ENCODE measurements at places on chromosomes 3 and 15. TPM values are rescaled to one million over a fixed set of nuclear protein-coding genes. Genes with fewer than 3 reads are reported as not detected.

GALNT15 gene
- 5.0 TPM for polyA plus RNA-seq

PLSCR4 gene
- 28.4 TPM for polyA plus RNA-seq

LMAN1L gene
- polyA plus RNA-seq, result not detected

ISLR gene
- 33.7 TPM for polyA plus RNA-seq

DNA sequence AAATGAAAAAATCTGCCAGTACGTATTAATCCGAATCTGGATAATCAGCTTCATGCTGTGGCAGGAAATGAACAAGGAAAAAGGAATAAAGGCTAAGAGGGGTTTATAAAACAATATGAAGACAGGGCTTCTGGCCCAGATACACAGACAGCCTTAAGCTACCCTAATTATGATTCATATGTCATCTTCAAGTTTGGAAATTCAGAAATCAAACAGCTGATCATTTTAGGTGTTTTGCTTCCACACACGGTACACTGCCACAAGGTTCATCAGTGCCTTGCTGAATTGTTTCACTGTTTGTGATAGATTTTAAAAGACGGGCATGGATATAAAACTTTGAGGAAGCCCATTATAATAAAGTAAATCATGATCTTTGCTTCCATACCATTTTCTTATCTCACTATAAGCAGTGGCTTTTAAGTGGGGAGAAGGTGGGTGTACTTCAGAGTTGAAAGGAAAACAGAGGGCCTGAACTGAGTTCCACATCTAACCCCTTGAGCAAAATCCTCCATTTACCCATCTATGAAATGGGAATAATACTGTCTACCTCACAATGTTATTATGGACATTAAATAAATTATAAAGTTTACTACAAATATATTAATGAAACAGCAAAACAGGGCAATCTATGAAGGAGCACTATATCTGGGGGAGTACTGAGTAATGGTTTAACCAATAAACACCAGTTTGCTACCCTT is 15.7 kb downstream of the GTPBP8 start:
- DNase-seq, result no peak

GRCh38 chr3:71629711-71630110 is 46.2 kb upstream of the FOXP1 start:
- no peak for DNase-seq

GRCh38 chr15:48984811-48985352 is 21.2 kb upstream of the SHC4 start:
- no peak for DNase-seq

GRCh38 chr3:37135561-37135960 is 38.8 kb downstream of the LRRFIP2 start:
- DNase-seq, result no peak

DNA sequence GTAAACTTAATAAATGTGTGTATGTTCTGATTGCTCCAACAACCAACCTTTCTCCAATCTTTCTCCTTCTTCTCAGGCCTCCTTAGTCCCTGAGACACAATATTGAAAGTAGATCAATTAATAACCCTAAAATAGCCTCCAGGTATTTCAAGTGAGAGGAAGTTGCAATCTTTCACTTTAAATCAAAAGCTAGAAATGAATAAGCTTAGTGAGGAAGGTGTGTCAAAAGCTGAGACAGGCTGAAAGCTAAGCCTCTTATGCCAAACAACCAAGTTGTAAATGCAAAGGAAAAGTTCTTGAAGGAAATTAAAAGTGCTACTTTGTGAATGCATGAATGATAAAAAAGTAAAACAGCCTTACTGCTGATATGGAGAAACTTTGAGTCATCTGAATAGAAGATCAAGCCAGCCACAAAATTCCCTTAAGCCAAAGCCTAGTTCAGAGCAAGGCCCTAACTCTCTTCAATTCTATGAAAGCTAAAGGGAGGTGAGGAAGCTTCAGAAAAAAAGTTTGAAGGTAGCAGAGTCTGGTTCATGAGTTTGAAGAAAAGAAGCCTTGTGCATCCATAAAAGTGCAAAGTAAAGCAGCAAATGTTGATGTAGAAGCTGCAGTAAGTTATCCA is 38.6 kb downstream of the CCDC80 start:
- DNase-seq, result no peak

- DNase-seq, result no peak
Observed at GRCh38 chr3:118447339-118447738, 587.3 kb downstream of the IGSF11 start.

GRCh38 chr3:32082721-32083120 is 23.7 kb upstream of the GPD1L start:
- DNase-seq, result no peak

DNA sequence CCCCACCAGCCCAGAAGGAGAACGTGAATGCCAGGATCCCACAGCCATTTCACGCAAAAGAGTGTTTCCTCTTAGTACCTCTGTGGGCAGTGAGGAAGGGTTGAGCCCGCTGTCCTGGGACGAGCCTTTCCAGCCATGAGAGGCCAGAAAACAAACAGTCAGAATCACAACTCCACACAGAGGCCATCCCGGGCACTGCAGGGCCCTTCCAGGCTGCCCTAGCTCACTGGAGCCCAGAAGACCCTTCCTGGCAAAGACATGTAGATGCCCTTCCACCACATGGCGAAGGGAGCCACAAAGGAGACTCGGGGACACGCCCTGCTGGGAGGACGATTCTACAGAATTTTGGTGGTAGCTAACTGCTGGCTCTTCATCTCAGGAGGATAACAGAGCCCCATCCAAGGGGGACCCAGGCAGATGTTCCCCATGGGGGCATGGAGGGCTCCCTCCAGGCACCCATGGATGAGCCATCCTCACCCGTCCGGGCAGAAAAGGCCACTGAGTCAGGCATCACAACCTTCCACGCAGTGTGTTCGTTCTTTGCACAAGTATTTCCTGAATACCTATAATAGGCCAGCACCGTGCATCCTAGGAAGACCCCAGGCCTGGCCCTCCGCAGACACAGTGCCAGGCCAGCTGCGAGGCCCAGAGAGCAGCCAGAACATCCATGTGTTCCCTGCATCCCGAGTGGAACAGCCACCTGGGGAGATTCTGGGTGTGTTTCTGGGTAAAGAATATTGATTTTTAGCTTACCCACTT is 47.2 kb downstream of the SLC12A8 start:
- no peak for DNase-seq

- no peak for DNase-seq
Observed at GRCh38 chr3:69388241-69388640, 2.4 kb upstream of the FRMD4B start.

DNA sequence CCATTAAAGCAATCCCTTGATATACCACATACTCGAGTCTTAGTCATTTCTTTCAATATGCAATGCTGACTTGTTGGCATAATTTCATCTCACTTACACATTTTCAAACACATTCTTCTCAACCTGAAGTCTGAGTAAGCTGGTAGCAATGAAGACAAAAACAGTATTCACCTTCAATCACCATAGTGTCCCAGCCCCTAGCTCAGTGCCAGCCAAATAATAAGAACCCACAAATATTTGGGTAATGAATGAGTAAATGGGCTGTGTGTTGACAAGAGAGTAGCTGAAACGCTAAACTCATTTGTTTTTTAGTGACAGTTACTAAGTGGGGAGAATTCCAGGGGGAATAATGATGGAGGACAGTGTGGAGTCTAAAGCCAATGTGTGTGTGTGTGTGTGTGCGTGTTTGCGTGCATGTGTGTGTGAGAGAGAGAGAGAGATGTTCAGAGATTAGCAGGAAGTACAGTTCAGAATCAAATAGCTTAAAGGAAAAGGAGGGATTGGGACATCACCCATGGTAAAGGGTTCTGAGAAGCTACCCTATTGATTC is 165.7 kb downstream of the GAP43 start:
- DNase-seq, result peak; percentile 85

DNA sequence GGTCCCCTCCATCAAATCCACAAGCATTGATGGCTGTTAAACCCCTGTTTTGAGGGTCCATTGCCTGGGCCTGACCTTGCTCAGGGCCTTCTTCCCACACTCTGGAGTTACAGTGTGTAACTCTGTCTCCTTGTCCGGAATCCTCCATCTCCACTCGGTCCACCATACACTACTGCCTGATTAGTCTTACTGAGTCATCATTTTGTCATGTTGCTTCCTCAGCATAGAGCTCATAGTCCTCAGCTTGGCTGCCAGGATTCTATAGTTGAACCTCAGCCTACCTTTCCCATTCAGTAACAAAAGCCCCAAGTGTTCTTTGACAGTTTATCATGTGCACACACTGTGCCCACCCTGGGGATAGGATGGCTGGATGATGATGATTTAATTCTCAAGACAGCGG is 113.0 kb downstream of the PDE8A start:
- no peak for DNase-seq

DNA sequence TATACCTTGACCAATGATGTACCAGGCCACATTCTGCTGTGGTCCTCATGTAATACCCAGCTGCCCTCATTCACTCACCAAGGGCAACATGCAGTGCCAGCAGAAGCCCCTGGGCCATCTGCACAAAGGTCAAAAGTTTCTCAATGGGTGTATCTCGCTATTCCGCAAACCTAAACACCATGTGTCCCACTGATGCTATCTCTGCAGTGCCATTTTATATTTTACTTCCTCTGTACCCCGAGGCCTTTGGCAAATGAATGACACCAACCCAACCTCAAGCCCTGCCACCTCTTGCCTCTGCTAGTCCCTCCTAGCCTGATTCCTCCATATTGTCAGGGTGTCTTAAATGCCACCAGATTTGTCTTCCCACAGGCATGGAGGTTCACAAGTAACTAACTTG is 59.2 kb downstream of the AAGAB start:
- DNase-seq, result no peak

DNA sequence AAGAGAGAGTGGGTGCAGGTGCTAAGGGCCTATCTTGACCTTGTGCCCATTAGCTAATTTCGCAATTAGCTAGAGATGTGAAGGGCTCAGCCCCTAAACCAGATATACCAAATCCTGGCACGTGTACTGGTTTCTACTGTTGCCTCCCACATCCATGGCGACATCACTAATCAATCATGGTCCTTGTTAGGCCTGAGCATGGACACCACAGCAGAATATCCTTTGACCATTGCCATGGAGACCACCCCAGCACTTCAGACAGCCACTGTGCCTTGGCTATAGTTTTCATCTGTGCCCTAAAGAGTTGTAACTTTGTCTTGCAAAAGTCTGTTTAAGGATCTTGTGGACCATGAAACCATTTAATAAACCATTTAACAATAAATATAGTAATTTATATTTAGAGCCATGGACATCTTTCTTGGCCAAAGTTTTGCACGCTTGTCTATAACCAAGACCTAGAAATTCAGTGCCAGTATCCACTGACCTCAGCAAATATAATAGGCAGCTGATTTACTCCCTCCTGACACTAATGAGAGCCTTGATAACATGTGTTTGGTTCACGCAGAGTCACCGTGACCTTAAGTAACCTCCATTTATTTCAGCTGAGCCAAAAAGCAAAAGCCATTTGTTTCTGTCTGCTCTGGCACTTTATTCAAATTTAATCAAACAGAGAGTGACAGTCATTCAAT is 43.4 kb downstream of the COLQ start:
- DNase-seq, result no peak

- DNase-seq, result peak; percentile 44
Observed at GRCh38 chr3:98784666-98785600, 21.8 kb downstream of the ST3GAL6 start.

GRCh38 chr3:50605901-50606326 is 5.7 kb downstream of the CISH start:
- no peak for DNase-seq

- peak; percentile 20 for DNase-seq
Observed at GRCh38 chr3:33544126-33544525, 103.9 kb upstream of the UBP1 start.

- DNase-seq, result no peak
Observed at GRCh38 chr15:95522533-95522932, 808.0 kb upstream of the NR2F2 start.

- peak; percentile 30 for DNase-seq
Observed at GRCh38 chr3:31106204-31106603, 211.7 kb upstream of the GADL1 start.
